Activated naive CD8-positive, alpha-beta T cell treated with anti-CD3 and anti-CD28 coated beads for 36 hours (primary cell): ENCODE measurements at places on chromosomes 5 and 9.

DNA sequence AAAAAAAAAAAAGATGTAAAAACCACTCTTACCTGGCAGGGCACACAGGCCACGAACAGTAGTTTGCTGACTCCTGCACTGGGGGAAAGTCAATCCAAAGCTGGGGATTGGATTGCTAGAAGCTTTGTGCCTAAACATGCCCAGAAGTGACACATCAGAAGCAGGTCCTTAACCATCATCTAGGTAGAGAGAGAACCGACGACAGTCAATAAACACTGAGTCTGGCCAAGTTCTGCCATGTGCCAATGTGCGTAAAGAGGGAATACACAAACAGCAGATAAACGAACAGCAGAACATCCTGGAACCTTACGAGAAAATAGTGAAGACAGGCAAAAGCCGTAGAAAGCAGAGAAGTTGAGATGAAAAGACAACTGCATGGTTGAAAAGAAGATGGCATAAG, 14.9 kb downstream of the SFXN1 start:
- no peak for DNase-seq

GRCh38 chr9:72473474-72474261, 47.7 kb upstream of the TMC1 start:
- no peak for DNase-seq

GRCh38 chr9:126228781-126229444, 97.7 kb upstream of the MVB12B start:
- DNase-seq: peak; percentile 65

GRCh38 chr9:88875400-88876120, 115.7 kb upstream of the S1PR3 start:
- DNase-seq: no peak

DNA sequence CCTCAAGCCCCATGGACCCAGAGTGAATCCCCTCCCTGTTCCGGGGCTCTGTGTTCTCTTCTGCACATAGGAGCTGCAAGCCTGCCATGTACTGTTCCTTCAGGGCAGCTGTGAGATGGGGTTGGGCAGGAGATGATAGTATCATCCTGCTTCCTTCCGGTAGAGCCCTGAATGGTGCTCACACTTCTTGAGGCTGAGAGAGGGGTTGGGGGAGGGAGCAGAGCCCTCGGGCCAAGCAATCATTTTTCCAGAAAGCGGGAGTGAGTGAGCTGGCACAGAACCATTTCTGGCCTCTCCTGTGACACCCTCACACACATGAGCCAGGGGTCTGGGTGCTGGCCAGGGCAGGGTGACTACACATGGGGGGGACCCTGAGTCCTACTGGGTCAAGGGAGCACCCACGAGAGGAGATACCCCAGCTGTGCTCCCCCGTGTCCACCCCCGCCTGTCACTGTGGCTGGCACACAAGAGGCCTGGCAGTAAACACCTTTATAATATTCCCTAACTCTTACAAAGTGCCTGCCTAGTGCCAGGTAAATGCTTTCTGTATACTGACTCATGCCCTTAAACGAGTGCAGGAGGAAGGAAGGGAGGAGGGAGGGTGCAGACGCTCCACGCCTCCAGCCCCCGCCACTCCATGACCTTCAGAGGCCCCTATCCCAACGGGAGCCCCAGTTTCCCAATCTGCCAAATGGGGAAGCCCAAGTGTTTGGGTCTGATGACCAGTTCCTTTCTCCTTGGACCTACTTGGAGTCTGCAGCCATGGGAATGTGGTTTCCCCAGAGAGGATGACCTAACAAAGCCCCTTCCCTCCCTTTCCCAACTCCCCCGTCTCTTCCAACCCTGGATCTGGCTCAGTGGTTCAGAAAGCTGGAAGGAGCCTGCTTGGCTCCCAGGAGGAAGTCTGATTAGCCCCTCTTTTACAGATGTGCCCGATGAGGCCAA, 15.5 kb downstream of the AKNA start:
- DNase-seq: peak; percentile 35

GRCh38 chr5:141994511-141995136, 18.2 kb downstream of the GNPDA1 start:
- DNase-seq: no peak

GRCh38 chr5:161547406-161547737, 847 bp upstream of the GABRB2 start:
- no peak for DNase-seq

GRCh38 chr5:53035868-53036381, 46.8 kb downstream of the ITGA2 start:
- no peak for DNase-seq

DNA sequence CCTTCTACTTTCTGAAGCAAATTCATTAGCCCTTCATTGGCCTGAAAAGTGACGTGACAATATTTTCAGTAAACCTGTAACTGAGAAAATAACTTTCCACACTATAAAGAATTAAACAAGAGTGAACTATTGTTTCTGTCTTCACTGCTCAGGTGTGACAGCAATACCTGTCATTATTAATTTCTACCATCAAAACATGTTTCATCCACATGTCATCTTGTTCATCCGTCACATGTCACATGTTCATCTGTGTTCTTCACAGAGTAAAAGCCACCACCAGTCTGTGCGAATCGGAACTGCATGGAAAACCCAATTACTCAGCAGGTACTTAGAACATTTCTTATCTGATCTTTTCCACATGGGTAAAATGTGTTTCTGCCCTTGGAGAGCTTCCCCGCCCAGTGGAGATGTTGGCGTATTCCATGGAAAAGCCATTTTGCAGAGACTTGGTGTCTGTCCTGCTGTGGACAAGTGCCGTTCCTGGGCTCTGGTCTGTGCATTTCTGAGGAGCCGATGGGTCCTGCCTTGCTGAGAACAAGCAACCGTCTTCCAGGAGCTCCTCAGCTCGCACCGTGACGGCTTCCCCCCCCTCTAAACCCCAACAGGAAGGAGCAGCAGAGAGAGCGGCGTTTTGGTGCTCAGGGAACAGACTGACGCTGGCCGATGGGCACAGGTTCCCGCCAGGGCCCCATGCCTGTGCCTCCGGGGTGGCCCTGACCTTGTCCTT, 10.6 kb upstream of the EXOC3 start:
- DNase-seq: no peak

GRCh38 chr9:98864281-98865174, 57.1 kb downstream of the GALNT12 start:
- no peak for DNase-seq

- no peak for DNase-seq
Observed at GRCh38 chr9:34087370-34087769, 38.7 kb upstream of the UBAP2 start.

DNA sequence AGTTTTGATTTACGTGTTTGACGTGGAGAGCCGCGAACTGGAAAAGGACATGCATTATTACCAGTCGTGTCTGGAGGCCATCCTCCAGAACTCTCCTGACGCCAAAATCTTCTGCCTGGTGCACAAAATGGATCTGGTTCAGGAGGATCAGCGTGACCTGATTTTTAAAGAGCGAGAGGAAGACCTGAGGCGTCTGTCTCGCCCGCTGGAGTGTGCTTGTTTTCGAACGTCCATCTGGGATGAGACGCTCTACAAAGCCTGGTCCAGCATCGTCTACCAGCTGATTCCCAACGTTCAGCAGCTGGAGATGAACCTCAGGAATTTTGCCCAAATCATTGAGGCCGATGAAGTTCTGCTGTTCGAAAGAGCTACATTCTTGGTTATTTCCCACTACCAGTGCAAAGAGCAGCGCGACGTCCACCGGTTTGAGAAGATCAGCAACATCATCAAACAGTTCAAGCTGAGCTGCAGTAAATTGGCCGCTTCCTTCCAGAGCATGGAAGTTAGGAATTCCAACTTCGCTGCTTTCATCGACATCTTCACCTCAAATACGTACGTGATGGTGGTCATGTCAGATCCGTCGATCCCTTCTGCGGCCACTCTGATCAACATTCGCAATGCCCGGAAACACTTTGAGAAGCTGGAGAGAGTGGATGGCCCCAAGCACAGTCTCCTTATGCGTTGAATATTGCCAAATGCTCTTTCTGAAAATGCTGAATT, 850 bp downstream of the RRAGA start:
- no peak for DNase-seq
